Stomach (tissue), 19 donors: ENCODE measurements at places on chromosomes 5 and 9.
A peak's percentile ranks its signal among the peaks of the same experiment; 100 is the strongest.

- DNase-seq = no peak
Measured at GRCh38 chr5:135566422-135567400, 12.1 kb downstream of the CXCL14 start.

DNA sequence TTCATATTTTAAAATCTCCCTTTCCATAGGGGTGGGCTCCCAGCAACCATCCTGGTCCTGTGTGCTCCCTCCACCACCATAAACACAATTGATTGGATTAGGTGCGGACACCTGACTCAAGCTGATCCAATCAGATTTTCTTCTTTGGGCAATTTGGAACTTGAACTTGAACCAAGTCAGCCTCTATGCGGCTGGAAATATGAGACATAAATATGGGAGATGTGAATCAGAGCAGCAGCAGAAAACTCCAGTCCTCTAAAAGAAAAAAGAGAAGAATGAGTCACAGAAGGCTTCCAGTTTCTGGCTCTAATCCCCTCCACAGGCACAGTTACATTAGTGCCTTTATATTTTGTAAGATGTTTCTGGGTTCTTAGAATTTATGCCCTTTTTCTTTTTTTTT lies 306.6 kb downstream of the MLLT3 start:
- no peak for DNase-seq

DNA sequence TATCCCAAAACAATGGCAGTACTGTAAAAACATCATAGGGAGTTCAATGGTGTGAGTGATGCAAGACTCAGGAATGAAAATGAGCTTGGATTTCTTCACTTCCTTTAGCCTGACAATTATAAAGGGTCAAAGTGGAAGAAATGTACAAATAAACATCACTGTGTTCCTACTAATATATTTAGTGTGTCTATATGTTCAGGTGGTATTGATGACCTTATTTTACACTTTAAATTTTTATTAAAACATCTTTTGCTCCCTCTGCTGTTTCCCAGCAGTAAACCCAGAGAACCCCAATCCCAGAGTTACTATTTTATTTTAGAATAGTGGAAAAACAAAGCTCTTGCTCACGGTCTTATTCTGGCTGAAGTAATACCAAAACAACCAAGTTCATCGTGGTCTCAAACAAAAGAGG lies 2.0 kb downstream of the LOX start:
- no peak for DNase-seq

GRCh38 chr9:87570000-87570908 lies 72.6 kb downstream of the DAPK1 start:
- DNase-seq = no peak

GRCh38 chr5:82799361-82800077 lies 277.7 kb downstream of the TMEM167A start:
- no peak for DNase-seq

DNA sequence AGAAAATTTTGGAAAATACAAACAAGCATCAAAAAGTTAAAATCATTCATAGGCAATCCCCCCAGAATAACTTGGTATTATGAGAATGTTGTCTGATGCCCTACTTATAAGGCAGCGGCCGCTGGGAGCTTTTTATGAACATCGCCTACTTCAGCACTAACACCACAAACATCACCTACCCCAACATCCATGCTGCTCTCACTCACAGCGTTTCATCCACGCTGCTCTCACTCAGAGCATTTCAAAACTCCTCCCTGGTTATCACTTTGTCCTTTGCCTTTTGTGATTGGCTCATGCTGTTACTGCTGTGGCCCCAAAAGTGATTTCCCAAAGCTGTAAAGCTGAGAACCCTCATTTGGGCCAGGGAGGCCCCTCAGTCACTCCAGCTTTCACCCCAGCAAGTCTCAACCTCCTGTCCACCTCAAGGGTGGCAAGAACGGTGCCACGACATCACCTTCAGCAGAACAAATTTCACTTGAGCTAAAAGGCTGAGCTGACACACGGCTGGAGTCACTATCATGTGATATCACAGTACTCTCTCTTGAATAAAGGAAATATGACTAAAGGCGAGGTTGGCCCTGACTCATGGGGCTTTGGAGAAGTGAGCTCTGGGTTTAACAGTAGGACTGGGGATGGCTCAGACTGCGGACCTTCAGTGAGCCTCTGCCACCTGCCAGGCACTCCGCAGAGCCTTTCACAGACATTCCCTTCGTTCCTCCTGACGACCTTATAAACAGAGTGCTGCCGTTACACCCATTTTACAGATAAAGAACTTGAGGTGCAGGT lies 25.2 kb downstream of the SHC3 start:
- no peak for DNase-seq

GRCh38 chr5:152527358-152528052 lies 122.4 kb upstream of the NMUR2 start:
- DNase-seq = peak; percentile 13

DNA sequence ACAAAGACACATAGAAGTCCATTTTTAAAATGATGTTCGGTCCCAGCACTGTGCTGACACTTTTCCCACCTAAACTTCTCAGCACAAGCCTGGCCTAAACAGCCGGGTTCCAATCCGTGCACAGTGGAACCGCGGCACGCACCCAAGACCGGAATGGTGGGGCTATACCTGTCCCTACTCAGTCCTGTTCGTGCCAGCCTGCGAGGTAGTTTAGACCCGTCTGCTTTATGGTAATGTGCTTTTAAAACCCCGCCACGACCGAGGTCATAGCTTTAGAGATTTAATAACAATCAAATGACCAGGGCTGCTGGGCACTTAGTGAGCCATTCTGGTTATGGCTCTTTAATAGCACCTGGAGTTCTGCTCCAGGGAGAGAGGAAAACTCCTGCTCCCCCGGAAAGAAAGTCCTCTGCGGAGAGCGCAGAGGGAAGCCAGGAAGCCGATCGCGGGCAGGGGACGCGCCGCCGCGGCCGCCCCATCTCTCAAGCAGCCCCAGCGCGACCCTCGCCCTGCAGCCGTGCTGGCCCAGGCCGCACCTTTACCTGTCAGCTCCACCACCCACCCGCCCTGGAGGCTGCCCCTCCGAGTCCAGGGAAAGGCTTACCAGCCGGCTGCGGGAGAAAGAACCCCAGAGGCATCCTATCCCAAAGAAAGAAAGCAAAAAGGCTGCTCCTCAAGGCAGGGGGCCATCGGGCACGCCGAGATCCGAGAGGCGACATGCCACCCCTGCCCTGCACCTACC lies 511 bp downstream of the ARL15 start:
- peak; percentile 72 for DNase-seq

DNA sequence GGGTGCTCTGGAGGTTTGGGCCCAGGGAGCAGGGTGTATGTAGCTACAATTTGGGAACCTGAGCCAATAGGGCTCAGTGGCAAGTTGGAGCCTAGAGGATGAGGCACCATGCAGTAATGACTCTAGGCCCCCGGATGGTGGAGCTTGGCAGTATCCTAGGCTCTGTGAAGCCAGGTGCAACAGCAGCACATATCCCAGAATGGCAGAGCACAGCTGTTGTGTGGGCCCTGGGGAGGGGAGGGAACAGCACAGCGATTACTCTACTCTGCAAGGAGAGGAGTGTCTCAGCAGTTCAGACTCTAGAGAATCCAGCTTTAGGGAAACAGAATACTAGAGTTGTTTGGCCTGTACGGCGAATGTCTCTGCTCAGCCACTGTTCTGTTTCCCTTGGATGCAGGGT lies 56.1 kb downstream of the LRRTM2 start:
- no peak for DNase-seq

DNA sequence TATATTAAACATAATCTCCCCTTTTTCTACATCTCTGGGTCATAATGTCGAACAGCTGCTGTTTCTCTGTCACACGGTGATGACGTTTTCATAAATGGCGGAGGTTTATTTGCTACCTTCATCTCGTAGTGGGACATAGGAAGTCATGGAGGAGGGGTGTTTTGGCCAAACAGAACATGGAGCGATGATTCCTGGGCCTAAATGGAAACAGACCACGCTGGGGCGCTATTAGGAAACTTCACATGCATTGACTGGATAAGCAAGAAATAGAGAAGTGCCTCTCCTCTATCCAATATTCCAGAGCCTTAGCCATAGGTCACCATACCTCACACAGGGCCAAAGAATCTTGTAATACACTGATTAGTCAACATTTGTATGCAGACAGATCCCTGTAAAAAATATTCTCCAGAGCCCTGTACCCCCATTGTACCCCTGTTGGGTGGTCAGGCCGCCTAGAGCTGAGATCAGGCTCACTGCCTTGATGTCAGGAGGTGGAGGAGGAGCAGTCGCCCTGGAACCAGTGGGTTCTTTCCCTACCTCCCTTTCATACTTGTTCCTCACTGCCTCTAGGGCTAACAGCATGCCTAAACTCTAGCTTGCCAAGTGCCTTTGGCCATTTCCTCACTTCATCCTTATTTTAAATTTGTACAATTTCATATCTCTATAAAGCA lies 77.8 kb upstream of the SPIN1 start:
- peak; percentile 22 for DNase-seq

- DNase-seq = peak; percentile 62
Measured at GRCh38 chr5:107557051-107557658, 113.6 kb downstream of the EFNA5 start.

- no peak for DNase-seq
Measured at GRCh38 chr5:108743319-108743718, 4.4 kb upstream of the FER start.

- DNase-seq = no peak
Measured at GRCh38 chr9:133963166-133963565, 29.0 kb downstream of the VAV2 start.

DNA sequence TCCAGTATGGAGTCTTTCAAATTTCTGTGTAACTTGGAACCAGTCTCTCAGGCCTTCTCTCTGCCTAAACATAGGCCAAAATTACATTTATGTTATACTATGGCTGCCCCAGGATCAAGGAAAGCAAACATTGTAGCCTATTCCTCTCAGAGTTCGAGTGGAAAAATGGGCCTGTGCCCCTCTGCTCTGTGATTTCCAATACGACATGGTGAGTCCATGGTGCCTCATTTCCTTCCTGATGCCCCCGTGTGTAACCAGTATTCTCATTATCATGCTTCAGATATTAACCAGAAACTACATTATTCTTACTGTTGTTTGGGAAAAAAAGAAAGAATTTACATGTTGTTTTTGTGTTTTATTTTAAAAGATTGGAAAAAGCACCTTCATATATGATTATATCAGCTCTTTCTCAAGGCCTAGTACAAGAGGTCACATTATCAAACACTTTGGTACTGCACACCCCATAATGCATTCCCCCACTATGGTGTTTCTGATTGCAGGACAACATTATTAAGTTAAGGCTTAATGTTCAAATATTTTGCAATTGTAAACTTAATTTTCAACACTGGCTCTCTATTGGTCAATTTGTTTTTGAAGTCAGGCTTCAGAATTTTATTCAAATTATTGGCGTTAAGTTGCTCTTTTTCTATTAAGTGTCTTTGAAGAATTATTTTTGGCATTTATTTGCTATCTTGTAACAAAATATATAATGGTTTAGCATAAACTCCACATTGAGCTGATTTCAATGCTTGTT lies 151.8 kb upstream of the SLC27A6 start:
- DNase-seq = no peak

GRCh38 chr9:24459953-24460352 lies 85.7 kb downstream of the IZUMO3 start:
- no peak for DNase-seq

DNA sequence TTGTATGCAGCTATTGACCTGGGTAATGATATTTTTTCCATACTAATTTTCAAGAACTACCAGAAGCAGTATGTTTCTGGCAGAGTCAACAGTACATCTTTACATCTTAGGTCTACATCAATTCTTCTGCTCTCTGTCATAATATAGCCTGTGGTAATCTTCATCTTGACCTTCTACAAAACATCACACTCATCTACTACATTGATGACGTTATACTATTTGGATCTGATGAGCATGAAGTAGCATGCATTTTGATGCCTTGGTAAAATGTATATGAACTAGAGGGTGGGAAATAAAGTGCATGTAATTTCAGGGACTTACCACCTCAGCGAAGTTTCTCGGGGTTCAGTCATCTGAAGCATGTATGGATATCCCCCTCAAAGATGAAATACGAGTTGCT lies 629.7 kb upstream of the SGCD start:
- no peak for DNase-seq

DNA sequence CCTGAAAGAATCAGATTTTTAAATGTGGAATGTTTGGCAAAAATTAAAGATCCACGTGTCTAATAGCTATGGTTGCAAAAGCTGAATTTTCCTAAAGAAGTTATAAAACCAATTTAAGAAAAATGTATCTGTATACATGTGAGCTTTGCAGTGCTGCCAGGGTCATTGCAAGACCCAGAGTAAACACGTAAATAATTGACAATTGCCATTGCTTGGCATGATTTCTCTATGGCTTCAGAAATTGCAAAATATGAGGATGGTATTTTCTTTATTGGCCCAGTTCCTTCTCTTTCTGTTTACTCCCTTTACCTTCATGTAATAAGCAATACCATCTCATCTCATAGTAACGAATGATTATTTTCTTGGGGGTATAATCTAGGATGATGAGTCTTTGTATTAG lies 123.9 kb downstream of the ERCC6L2 start:
- no peak for DNase-seq

GRCh38 chr5:1152771-1153282 lies 41.0 kb upstream of the SLC12A7 start:
- DNase-seq = no peak

DNA sequence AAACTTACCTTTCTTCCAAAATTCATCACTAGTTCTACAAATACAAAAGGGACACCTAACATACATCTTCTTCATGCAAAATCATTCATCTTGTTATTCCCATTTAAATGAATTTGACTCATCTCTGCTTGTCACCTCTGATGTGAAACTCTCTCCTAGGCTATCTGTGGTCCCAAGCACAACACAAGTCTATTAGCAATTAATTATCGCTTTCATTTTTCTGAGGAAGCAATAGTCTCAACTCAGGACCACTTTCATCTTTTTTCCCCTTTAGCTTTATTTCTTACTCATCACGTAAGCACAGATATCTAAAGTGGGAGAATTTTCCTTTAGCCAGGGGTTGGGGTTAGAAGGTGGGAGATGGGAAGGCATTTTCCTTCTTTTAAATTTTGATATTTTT lies 131.9 kb downstream of the ST8SIA4 start:
- no peak for DNase-seq

DNA sequence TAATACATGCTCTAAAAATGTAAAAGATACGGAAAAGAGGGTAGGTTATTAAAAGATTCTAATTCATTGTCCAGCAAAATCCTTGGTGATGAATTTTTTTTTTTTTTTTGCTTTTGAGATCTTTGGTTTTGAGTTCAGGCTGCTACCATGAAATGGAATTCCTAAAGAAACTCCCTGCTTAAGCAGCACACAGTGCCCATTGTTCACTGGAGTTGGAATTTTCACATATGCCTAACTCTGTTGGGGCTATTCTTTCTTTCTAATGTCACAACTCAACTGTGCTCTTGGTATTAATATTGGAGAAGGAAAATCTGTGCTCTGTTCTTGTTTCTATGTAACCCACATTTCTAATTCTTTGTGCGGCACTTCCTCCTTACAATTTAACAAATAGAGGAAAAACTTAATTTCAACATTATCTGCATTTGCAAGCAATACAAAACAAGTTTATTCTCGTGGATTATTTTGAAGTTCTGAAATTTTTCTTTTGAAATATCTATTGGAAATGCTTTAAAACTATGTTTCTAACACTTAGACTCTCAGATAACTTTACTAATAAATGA lies 21.6 kb downstream of the MATR3 start:
- DNase-seq = no peak
